Activated CD4-positive, alpha-beta T cell treated with anti-CD3 and anti-CD28 coated beads, Interleukin-2, amount 50 U/mL, for 48 hours (primary cell): ENCODE measurements at places on chromosomes 1 and 21.

GRCh38 chr1:62508187-62508758 lies 71.4 kb downstream of the USP1 start:
- DNase-seq, result no peak

DNA sequence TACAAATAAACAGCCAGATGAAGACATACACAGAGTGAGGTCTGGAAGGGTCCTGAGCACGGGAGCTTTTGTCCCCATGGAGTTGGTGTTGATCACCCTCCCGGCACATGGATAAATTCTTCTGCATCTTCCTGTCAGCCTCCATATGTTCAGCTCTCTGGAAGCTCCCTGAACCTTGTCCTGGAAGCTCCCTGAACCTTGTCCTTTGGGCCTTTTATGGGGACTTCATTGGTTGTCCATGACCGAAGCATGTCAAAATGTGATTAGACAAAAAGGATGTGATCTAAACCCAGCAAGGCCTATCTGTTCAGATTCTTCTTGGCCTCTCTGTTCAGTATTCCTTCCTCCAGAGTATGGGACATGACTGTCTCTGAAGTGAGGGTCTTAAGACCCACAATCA lies 25.4 kb upstream of the RNF11 start:
- DNase-seq, result no peak

- no peak for DNase-seq
These were observed 21.7 kb downstream of the LRP8 start for GRCh38 chr1:53306168-53306567.

DNA sequence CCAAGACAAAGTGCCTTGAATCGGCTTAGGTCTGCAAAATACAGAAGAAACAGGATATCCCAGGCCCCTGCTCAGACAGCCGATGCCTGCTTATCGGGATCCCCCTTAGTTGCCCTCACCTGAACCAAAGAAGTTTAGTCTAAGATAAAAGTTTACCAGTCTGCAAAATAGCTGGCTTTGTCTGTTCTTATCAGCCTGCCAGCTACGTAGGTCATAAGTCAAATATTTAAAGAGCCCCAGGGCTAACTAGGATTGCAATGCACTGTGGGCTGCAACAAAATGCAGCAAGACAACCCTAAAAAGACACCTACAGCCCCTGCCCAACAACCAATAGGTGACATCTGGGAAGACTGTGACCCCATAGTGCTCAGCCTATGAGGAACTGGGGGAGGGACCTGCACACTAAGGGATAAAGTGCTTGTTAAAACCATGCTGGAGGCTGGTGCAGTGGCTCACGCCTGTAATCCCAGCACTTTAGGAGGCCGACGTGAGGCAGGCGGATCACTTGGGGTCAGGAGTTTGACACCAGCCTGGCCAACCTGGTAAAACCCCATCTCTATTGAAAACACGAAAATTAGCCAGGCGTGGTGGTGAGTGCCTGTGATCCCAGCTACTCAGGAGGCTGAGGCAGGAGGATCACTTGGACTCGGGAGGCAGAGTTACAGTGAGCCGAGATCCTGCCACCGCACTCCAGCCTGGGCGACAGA lies 27.4 kb downstream of the LRRC3 start:
- no peak for DNase-seq

DNA sequence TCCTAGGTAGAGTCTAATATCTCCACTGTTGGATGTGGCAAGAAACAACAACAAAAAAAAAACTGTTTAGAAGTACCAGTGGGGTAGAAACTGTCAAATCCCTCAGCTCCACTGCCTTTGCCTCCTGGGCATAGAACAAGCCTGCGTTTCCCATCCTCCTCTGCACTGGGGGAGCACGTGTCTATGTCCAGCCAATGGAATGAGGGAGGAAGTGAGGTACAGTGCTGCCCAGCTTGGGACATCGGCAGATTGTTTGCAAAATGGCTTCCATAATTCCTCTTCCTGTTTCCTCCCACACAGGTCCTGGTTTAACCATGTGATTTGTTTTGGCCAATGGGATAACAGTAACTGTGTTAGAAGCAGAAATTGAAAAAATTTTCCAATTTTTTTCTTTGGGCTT lies 39.1 kb downstream of the PSMG1 start:
- no peak for DNase-seq

GRCh38 chr1:72623299-72623708 lies 341.0 kb upstream of the NEGR1 start:
- DNase-seq, result no peak

DNA sequence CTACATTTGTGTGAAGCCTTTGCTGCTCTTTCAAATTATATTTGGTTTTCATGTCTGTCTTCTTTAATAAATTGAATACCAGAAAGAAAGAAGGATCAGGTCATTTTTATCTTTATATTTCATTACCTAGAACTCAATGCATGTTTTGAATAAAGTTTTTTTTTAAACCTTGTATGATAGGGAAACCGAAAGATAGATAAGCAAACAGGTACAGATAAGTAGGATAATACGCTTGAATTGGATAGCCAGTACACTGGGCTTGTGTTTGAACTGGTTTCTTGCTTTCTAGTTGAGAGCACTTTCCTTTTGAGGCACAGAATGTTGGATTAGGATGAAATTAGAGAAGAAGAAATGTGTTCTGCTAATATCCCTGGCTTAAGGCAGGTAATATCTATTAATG lies 46.9 kb downstream of the PKN2 start:
- no peak for DNase-seq

DNA sequence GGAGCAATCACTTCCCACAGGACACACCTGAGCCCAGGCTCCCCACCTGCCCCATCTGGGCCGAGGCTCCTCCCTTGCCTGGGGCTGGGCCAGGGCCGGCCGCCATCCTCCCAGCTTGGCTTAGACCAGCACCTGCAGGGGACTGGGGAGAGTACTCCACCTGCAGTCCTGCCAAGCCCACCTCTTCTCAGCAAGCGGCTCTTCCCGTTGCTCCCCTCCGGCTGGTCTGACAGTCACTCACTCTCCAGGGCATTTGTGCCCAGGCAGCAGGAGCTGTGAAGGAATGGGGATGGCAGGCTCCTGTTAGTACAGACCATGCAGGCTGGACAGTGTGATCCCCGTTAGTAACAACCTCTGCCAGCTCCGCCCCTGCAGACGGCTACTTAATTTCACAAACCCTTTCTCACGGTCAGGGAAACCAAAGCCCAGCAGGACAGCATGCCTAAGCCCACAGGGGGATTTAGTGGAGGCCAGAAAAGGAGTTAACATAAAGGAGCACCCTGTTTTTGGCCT lies at the start of gene FYB2:
Gene FYB2, minus strand, starts transcription at position 18 of the 513 bp plus-strand sequence. CDS start 114 bp downstream, outside the sequence.
- no peak for DNase-seq

- no peak for DNase-seq
These were observed 910 bp upstream of the RERE start for GRCh38 chr1:8818325-8818775.

- DNase-seq, result no peak
These were observed 1.1 kb downstream of the RNF187 start for GRCh38 chr1:228488125-228488817.

DNA sequence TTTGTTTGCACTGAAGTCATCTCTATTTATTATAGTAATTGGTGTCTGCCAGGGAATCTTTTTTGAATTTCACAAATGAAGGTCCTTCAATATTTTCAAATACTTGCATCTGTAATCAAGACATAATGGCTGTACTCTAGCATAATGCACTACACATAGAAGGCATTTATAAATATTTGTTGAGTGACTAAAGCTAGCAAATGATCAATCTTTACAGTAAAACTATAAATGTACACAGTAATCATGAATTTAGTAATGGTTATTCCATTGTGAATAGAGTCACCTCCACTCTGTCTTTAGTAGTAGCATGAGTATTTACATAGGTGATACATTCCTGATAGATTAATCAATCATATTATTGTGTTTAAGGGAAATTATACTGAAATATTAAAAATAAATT lies 119.6 kb downstream of the USH2A start:
- no peak for DNase-seq

DNA sequence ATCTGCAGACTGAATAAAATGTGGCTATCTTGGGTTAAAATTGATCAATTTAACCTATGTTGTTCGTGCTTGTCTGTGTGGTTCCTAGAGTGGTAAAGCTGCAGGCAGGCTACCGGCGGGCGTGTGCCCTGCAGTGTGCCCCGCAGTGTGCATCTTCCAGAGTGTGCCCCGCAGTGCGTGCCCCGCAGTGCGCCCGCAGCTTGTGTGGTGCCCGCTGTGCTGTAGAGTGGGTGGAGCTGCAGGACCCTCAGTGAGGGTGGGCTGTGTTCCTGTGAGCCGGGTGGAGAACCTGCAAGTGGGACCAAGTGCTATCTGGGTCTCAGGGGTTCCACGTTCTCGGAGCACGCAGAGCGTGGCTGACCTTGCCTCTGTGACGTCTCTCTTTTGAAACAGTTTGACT lies 10.7 kb downstream of the RRP1 start:
- DNase-seq, result no peak

- no peak for DNase-seq
These were observed 13.2 kb downstream of the KYAT3 start for GRCh38 chr1:88979054-88979748.

GRCh38 chr21:44846485-44847260 lies 26.8 kb downstream of the PTTG1IP start:
- DNase-seq, result peak; percentile 66

DNA sequence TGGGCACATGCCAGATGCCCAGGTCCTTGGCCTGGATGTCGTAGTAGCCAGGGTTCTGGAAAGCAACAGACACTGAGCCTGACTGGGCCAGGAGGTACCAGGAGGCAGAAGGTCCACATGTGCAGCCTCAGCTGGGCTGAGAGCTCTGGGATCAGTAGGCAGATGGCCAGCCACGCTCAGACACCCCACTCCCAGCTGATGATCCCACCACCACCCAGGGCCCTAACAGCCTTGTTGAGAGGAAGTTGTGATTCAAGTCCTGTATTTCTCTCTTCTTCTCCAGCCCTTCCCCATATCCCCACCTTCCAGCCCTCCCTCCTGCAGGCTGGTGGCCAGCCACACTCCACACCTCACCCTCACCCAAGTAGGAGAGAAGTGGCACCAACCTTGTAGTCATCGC lies 4.0 kb downstream of the ITLN2 start:
- no peak for DNase-seq

GRCh38 chr1:72178266-72178665 lies 104.1 kb downstream of the NEGR1 start:
- DNase-seq, result no peak

- DNase-seq, result no peak
These were observed 273.1 kb downstream of the MRPL39 start for GRCh38 chr21:25334046-25334730.

DNA sequence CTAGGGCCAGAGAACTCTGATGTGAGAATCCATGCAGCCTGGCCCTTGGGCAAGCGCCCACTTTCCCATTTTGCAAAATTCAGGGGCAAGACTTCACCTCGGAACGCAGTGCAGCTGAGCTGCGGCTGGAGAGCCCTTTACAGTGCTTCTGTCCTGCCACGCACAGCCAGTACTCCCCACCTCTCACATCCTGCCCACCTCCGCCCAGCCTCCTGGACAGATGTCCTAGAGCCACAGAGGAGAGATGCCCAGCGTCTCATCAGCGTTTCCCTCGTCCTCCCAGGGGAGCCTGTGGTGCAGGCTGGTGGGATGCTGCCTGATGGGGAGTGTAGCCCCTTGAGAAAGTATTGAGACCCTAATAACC lies 29.6 kb downstream of the RUNX3 start:
- peak; percentile 50 for DNase-seq

DNA sequence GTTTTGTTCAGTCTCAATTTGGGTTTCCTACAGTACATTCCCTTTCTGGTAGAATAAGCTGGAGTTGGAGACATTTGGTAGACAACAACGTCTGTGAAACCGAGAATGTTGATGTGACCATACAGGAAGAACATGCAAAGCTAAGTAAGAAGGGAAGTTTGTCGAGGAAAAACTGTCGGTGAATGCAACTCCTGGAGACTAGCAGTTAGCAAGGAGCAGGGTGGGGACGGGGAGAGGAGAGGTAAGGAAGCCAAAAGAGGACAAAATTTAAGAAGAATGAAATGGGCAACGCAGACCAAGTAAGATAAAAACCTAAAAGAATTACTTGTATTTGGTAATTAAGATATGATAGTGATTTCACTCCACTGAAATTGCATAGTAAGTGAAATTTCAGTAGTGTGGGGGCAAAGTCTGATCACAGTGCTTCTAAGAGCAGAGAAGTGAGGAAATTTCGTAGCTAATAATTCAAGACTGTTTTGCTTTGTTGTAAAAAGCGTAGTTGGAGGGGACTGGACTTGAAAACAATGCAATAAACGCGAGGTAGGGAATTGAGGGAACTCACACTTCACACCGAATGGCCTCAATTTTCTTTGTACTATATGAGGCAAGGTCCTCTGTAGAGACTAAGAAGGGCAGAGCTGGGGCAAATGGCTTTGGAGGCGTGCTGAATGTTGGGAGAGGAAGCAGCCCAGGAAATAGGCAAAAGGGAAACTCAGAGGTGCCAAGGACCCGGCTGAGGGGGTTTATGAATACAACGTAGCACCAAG lies 787 bp upstream of the GIPC2 start:
- DNase-seq, result no peak

DNA sequence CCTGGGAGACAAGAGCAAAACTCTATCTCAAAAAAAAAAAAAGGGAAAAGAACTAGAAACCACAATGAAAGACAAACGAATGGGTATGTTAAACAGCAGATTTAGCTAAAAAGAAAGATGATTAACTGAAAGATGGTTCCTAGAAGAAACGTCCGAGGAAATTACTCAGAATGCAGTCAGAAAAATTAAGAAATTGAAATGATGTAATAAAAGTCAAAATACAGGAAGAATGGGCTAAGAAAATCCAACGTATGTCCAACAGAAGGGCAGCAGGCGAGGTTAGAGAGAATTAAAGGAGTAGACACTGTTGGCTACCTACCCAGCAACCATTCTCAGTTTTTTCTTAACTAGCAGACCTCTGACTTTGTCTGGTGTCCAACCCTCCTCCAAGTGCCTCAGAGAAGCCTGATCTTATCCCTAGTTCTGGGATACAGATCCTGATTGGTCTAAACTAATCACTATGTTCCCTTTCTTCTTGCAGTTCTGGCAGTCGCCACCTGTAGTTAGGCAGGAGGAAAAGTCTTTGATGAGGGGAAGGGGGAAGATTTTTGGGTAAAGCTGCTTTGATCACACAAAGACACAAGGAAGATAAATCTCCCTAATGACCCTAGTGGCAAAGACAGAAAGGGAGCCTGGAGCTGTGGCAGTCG lies 25.7 kb downstream of the GPR161 start:
- no peak for DNase-seq

GRCh38 chr1:165854101-165854845 lies 26.9 kb downstream of the UCK2 start:
- no peak for DNase-seq
